ENCODE measurements at places on chromosomes 13 and 19.

DNA sequence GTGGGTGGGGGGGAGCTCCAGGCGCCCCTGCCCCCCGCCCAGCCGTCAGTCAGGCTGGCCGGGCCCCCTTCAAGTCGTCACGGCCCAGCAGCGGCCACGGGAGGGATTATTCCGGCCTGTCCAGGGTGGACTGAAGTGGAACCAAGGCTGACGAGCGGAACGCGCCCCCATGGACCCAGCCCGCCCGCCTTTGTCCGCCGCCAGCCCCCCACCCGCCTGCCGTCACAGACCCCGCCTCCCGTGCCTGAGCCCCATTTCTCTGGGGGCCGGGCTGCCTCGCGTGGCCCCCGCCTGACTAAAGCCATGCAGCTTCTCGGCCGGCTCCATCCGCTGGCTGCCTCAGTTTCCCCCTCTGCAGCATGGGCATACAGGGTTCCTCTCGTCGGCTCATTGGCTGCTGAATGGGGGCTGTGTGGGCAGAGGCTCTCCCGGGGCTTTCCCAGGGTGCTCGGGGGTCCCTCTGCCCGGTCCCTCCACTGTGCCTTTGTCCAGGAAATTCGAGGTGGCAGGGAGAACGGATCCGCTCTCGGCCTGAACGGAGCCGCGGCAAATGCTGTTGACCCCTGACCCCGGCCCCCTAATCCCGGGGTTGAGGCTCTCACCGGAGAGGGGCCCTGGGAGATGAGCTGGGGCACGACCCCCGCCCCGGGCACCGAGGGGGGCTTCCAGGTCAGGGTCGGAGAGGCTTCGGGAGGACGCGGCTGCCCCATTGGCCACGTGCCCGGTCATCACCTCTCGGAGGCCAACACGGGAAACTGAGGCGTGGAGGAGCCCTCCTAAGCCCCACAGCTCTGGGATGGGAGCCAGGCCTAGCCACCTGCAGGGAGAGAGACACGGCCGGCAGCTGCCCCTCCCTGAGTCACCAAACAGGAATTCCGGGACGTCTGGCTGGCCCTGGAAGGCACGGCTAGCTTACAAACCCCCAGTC is 27.4 kb downstream of the EFNA2 start:
- DNase-seq = peak; percentile 45

DNA sequence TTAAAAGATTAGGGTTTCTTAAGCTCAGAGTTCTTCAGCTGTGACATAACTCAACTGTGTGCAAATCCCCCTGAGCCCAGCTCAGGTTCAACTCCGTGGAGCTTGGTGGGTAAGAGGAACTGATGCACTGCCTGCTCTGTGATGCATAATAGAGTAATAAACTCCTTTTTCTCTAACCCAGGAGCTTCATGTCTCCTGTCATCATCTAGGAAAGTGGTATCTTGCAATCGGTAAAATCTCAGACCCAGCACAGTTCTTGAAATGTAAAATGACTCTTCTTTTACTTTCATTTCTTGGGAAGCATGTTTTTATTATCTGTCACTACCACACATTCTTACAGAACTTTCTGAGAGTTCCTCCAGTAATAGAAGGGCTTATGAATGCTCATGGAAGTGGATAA is 123.8 kb upstream of the PCDH9 start:
- DNase-seq = no peak

DNA sequence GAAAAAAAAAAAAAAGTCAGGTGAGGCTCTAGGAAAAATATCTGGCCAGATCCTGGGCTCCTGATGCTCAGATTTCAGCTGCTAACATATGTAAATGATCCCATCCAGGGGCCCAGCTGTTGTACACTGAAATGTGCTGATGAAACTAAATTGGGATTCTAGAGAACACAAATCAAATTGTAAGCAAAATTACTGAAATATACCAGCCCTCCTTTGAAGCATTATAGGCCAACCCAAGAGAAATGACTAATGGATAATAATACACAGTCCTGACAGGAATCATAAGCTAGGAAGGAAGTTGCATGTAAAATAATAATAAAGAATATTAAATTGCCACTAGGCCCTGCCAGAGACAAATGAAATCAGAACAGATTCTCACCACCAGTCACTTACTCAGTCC is 17.8 kb downstream of the KCTD12 start:
- no peak for DNase-seq

GRCh38 chr13:84191139-84191538 is 308.9 kb upstream of the SLITRK1 start:
- no peak for DNase-seq

DNA sequence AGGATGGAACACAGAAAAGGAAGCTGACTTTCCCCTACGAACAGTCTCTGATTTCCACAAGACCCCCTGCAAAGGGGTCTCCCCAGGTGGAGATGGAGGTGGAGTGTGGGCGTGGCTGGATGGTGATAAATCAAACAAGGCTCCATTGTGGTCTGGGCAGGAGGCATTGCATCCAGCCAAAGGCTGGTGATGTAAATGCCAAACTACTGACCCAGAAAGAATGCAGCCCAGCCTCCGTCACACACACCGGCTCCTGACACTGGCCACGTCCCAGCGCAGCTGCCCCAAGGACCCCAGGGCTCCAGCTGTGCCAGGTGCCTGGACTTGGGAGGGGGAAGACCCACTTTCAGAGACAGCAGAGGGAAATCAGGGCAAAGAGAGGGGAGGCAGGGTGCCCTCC is 6.3 kb downstream of the SLC7A1 start:
- peak; percentile 33 for DNase-seq

- DNase-seq = peak; percentile 34
Observed at GRCh38 chr19:13149628-13150186, 468 bp downstream of the STX10 start.

DNA sequence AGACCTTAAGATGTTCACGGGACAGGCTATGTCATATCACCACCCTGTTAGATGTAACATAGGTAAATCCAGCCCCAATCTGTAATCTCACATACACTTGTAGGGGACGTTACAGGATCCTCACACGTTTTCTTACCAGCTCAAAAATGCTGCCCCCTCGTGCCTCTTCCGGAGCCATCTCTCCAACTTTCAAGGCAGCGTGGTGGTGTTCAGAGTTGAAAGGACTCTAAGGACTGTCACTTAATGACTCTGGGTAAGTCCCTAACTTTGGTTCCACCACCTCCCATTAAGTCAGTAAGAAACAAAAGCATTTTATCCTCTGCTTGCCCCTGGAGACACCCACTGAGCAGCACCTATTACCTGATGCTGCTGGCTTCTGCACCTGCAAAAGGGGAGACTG is 4.4 kb downstream of the MED26 start:
- DNase-seq = no peak

- DNase-seq = no peak
Observed at GRCh38 chr19:57245959-57246358, 5.5 kb downstream of the ZNF805 start.

GRCh38 chr19:9060564-9061340 is 26.1 kb upstream of the OR1M1 start:
- DNase-seq = no peak

GRCh38 chr13:30871588-30872275 is 34.3 kb upstream of the MEDAG start:
- DNase-seq = no peak

DNA sequence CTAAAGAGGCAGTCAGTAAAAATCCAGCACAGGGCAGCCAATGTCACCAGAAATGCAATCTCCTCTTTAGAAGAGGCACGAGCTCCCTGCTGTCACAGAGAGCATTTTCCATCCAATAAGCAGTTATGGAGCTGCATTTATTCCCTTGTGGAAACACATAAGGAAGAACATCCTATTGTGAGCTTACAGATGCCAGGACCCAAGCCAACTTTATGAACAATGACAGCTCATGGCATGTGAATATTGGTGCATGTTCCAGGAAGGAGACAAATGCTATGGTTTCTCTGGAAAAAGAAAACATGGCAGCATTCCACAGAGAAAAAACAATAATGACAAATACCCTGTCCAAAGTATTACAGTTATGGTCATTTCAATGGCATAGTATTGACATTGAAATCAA is 955.6 kb downstream of the UQCRFS1 start:
- DNase-seq = no peak

- DNase-seq = no peak
Observed at GRCh38 chr13:27266917-27267316, 3.7 kb upstream of the RASL11A start.

- DNase-seq = no peak
Observed at GRCh38 chr13:52798770-52799430, 49.5 kb downstream of the PCDH8 start.

GRCh38 chr13:50509771-50510441 is 333.6 kb downstream of the DLEU7 start:
- DNase-seq = peak; percentile 29

DNA sequence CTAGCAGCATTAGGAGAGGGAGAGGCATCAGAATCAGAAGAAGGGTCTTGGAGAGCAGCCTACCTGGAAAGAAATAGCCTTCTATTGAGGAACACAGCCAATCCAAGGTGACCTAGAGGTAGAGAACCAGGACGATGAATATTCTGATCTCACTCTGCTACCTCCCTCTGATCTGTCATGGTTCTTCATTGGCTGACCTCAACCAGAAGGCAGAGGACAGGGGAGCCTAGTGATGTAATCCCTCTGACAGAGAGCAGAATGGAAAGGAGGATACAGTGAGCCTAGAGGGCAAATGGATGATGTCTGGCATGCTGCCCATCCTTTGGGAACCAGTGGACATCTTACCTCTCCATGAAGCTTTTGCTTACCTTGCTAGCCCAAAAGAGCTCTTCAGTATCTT is 3.6 kb downstream of the ZNF507 start:
- no peak for DNase-seq

DNA sequence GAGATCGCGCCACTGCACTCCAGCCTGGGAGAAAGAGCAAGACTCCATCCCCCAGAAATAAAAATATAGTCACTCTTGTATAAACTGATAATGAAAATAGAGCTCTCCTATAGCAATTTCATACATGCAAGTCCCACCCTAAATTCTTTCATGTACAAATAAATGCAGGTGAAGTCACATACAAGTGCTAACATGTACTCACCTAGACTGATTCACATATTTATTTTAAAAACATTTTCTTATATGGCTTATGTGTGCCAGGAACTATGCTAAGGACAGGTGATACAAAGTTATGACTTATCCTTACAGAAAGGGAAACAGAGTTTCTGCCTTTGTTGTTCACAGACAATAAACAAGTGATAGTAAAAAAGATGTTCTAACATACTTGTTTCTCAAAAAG is 32.0 kb downstream of the USP12 start:
- DNase-seq = no peak
